ENCODE measurements at places on chromosomes 6 and 20.

GRCh38 chr6:161561908-161562307 is 288.0 kb upstream of the AGPAT4 start:
- DNase-seq: no peak

GRCh38 chr6:80163754-80164187 is 57.3 kb downstream of the BCKDHB start:
- no peak for DNase-seq

GRCh38 chr6:107642861-107643328 is 153.0 kb downstream of the SOBP start:
- DNase-seq: no peak

- DNase-seq: no peak
These were observed 883.6 kb upstream of the FLRT3 start for GRCh38 chr20:15220778-15221565.

Measured in activated CD4-positive, alpha-beta T cell treated with anti-CD3 and anti-CD28 coated beads, Interleukin-2, amount 50 U/mL, for 24 hours (primary cell).